ENCODE measurements at places on chromosomes 1 and 21. TPM values are rescaled to one million over a fixed set of nuclear protein-coding genes. Genes with fewer than 3 reads are reported as not detected.
A peak's percentile ranks its signal among the peaks of the same experiment; 100 is the strongest.

GRCh38 chr1:47002211-47002610, 21.3 kb upstream of the CYP4X1 start:
- no peak for DNase-seq
- H3K27ac ChIP-seq = no peak overlapping the region
- no peaks in the 10 kb centered on the region for H3K4me1 ChIP-seq
- H3K4me3 ChIP-seq = no peak overlapping the region
- no peaks in the 10 kb centered on the region for H3K36me3 ChIP-seq

The FAM163A gene
- not detected for total RNA-seq

The TNFAIP8L2 gene
- total RNA-seq = not detected

GRCh38 chr1:177424744-177425143, 254.0 kb downstream of the BRINP2 start:
- H3K36me3 ChIP-seq = no peaks in the 10 kb centered on the region
- no peaks in the 10 kb centered on the region for H3K4me1 ChIP-seq
- no peak overlapping the region for H3K4me3 ChIP-seq
- no peak for DNase-seq
- no peaks in the 10 kb centered on the region for H3K27me3 ChIP-seq
- no peak overlapping the region for H3K27ac ChIP-seq

DNA sequence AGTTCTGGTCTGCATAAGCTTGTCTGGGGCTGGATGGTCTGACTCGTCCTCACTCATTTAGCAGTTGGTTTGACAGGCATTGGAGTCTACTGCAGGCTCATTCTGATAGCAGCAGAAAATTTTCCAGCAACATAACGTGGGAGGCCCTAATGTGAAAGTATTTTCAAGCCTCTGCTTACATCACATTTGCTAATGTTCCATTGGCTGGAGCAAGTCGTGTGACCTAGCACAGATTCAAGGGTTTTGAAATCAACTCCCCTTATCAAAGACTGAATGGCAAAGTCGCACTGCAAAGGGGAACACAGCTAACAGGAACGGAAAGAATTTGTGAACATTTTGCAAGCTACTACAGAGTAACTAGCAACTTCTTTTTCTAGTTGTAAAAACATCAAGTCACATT, 2.3 kb upstream of the USH2A start:
- no peaks in the 10 kb centered on the region for H3K27me3 ChIP-seq
- no peaks in the 10 kb centered on the region for H3K36me3 ChIP-seq
- H3K4me1 ChIP-seq = no peaks in the 10 kb centered on the region
- DNase-seq = no peak
- no peak overlapping the region for H3K4me3 ChIP-seq

GRCh38 chr1:11539850-11540772, 61.2 kb downstream of the DISP3 start:
- no peak for DNase-seq
- H3K27me3 ChIP-seq = no peaks in the 10 kb centered on the region
- H3K36me3 ChIP-seq = no peaks in the 10 kb centered on the region
- no peak overlapping the region for H3K27ac ChIP-seq

The CIART gene
- 0.64 TPM for total RNA-seq

DNA sequence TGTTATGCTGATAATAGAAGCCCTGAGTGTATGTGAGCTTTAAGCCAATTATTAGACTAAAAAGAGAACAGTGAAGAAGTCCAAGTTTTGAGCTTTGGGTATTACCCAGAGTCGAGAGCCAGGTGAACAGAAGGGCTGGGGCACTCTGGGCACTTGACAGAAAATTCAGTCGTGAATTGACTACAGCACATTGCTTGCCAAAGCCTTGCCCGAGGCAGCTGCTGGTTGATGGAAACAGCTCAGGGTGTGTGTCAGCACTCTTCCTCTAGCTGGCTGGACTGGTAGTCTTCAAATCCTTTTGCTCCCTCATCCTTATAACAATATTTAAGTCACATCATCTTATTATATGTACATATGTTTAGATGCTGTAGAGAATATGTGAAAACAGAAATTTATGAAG, 21.3 kb downstream of the PDE4B start:
- no peak overlapping the region for H3K27ac ChIP-seq
- no peak for DNase-seq
- H3K36me3 ChIP-seq = no peaks in the 10 kb centered on the region
- H3K4me1 ChIP-seq = no peaks in the 10 kb centered on the region
- no peaks in the 10 kb centered on the region for H3K27me3 ChIP-seq

The LCE3E gene
- not detected for total RNA-seq

DNA sequence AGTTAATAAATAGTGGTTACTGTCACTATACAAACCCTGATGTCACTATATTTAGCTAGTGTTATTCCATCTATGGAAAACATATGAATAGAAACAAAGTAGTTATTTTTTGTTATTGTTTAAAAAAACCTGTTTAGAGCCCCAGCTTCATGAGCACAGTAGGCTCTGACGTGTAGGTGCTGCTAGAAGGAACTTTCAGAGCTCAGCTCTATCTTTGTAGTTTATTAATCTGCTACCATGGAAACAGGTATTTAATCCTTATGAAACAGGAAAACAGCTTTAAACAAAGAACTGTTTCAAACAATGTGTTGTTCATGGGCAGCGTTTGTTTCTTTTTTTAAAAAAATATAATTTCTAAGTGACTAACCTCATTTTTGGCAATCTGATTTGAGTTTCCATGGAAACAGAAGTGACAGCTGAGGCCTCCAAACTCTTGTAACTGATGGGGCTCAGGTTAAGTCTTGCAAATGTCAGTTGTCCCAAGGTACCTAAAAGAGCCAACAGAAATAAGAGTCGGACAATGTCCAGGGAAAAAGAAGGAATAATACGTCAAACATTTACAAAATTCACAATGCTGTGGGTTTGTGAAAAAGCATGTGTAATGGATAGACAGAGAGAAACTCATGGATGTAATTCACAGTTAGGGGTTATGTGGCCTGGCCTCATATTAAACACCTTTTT, 162.0 kb upstream of the C21orf91 start:
- H3K27ac ChIP-seq = no peak overlapping the region
- no peaks in the 10 kb centered on the region for H3K4me1 ChIP-seq
- no peak for DNase-seq

The RYR2 gene
- total RNA-seq = 15.2 TPM

GRCh38 chr1:21050031-21050430, 126.7 kb downstream of the EIF4G3 start:
- H3K4me3 ChIP-seq = no peak overlapping the region
- no peak overlapping the region for H3K27ac ChIP-seq
- H3K4me1 ChIP-seq = no peaks in the 10 kb centered on the region
- H3K36me3 ChIP-seq = no peaks in the 10 kb centered on the region

- H3K27me3 ChIP-seq = no peaks in the 10 kb centered on the region
- DNase-seq = no peak
- no peaks in the 10 kb centered on the region for H3K4me1 ChIP-seq
These were observed 139.1 kb upstream of the ZNHIT6 start for GRCh38 chr1:85847356-85847755.

DNA sequence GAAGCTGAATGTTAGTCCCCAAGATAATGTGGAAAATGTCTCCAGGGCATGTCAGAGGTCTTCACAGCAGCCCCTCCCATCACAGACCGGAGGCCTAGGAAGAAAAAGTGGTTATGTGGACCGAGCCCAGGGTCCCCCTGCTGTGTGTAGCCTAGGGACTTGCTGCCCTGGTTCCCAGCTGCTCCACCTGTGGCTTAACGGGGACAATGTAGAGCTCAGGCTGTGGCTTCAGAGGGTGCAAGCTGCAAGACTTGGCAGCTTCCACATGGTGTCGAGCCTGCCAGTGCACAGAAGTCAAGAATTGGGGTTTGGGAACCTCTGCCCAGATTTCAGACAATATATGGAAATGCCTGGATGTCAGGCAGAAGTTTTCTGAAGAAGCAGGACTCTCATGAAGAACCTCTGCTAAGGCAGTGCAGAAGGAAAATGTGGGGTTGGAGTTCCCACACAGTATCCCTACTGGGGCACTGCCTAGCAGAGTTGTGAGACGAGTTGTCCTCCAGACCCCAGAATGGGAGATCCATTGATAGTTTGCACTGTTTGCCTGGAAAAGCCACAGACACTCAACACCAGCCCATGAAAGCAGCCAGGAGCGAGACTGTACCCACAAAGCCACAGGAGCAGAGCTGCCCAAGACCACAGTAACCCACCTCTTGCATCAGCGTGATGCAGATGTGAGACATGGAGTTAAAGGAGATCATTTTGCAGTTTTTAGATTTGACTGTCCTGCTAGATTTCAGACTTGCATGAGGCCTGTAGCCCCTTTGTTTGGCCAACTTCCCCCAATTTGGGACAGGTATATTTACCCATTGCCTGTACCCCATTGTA, 204.9 kb downstream of the MRPL39 start:
- H3K4me1 ChIP-seq = no peaks in the 10 kb centered on the region
- no peaks in the 10 kb centered on the region for H3K36me3 ChIP-seq
- H3K4me3 ChIP-seq = no peak overlapping the region
- no peak for DNase-seq
- H3K27ac ChIP-seq = no peak overlapping the region
- H3K27me3 ChIP-seq = no peaks in the 10 kb centered on the region

DNA sequence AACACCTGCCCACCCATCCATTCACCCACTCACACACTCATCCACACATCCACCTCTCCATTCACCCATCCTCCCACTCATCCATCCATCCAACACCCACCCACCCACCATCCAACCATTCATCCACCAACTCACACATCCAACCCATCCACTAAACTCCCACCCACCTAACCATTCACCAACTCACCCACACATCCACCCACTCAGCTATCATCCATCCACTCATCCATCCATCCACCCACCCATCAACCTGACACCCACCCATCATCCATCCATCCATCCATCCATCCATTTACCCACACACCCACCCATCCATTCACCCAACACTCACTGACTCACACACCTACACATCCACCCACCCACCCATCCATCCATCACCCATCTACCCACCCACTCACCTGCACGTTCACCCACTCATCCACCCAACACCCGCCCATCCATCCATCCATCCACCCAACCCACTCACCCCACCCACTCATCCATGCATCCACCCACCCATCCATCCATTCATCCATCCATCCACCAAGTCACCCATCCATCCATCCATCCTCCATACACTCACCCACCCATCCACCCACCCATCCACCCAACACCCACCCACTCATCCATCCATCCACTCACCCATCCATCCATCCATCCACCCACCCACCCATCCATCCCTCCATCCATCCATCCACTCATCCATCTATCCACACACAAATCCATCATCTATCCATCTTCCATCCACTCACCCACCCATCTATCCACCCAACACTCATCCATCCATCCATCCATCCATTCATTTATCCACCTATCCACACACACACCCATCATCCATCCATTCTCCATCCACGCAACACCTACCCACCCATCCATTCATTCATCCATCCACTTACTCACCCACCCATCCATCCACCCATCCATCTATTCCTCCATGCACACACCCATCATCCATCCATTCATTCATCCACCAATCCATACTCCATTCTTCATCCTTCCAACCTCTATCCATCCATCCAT, 17.4 kb upstream of the PRDM16 start:
- no peaks in the 10 kb centered on the region for H3K4me1 ChIP-seq
- no peak overlapping the region for H3K4me3 ChIP-seq
- H3K36me3 ChIP-seq = no peaks in the 10 kb centered on the region
- no peak for DNase-seq
- H3K27ac ChIP-seq = no peak overlapping the region
- no peaks in the 10 kb centered on the region for H3K27me3 ChIP-seq

DNA sequence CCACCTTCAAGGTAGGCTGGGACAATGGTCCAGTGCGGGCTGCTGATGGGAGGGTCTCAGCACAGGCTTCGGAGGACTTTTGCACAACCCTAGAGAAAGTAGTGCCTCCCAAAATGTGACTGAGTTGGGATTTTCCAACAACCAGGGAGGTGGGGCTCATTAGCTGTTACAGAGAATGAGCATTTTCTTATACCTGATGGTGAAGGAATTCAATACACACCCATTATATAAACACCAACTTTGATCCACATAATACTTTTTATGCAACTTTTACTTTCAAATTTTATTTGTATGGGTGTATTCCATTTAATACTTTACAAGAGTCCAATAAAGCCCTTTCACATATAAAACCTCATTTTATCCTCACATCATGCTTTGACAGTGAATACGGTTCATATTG, 31.3 kb upstream of the RNF186 start:
- H3K4me3 ChIP-seq = no peak overlapping the region
- no peak overlapping the region for H3K27ac ChIP-seq
- H3K4me1 ChIP-seq = no peaks in the 10 kb centered on the region
- H3K27me3 ChIP-seq = no peaks in the 10 kb centered on the region

GRCh38 chr1:11948822-11949458, 14.4 kb downstream of the PLOD1 start:
- H3K36me3 ChIP-seq = peaks cover 26% of the 10 kb centered on the region
- no peak for DNase-seq
- no peaks in the 10 kb centered on the region for H3K27me3 ChIP-seq
- H3K27ac ChIP-seq = no peak overlapping the region

GRCh38 chr1:180542113-180542837, 16.5 kb upstream of the OVAAL start:
- no peak for DNase-seq
- no peaks in the 10 kb centered on the region for H3K27me3 ChIP-seq
- H3K4me3 ChIP-seq = no peak overlapping the region
- H3K4me1 ChIP-seq = peaks cover 3% of the 10 kb centered on the region
- H3K36me3 ChIP-seq = no peaks in the 10 kb centered on the region
- H3K27ac ChIP-seq = peak overlapping the region; percentile 73
